ENCODE measurements at places on chromosomes 3 and 15. TPM values are rescaled to one million over a fixed set of nuclear protein-coding genes. Genes with fewer than 3 reads are reported as not detected.

The TP63 gene
- 0.12 TPM for total RNA-seq

The GOLGA8G gene
- total RNA-seq = not detected

The OSBPL10 gene
- 53.3 TPM for total RNA-seq

The PLA2G4E gene
- total RNA-seq = 0.09 TPM

The IFT57 gene
- total RNA-seq = 35.4 TPM

The EIF1B gene
- total RNA-seq = 41.3 TPM

The TJP1 gene
- total RNA-seq = 44.3 TPM

The C3orf49 gene
- not detected for total RNA-seq

The EBLN2 gene
- 6.1 TPM for total RNA-seq

The CCR3 gene
- total RNA-seq = 0.17 TPM

The LAMB2 gene
- total RNA-seq = 316 TPM

The SLC28A1 gene
- 0.17 TPM for total RNA-seq

The LRRC31 gene
- total RNA-seq = 2.8 TPM

The TPRG1 gene
- total RNA-seq = 2.1 TPM

The DLL4 gene
- total RNA-seq = not detected
